ENCODE measurements at places on chromosomes 6 and 20. TPM values are rescaled to one million over a fixed set of nuclear protein-coding genes. Genes with fewer than 3 reads are reported as not detected.

The TMEM74B gene
- total RNA-seq = not detected

The SLC32A1 gene
- not detected for total RNA-seq

The TCP11 gene
- not detected for total RNA-seq

The TSPO2 gene
- total RNA-seq = not detected

The HMGCLL1 gene
- not detected for total RNA-seq

The POM121L2 gene
- not detected for total RNA-seq

The SYNJ2 gene
- total RNA-seq = 8.2 TPM

The SNX21 gene
- 15.5 TPM for total RNA-seq

The PSORS1C2 gene
- total RNA-seq = not detected

The MAS1 gene
- total RNA-seq = not detected

The BTN1A1 gene
- total RNA-seq = not detected

The SS18L1 gene
- 10.8 TPM for total RNA-seq

The TRAPPC3L gene
- not detected for total RNA-seq

The BFSP1 gene
- 2.9 TPM for total RNA-seq
